HuH-7.5 (cell line): ENCODE measurements at places on chromosomes 12 and 14.

- no peak for DNase-seq
These were observed 335.8 kb upstream of the E2F7 start for GRCh38 chr12:77401064-77401769.

GRCh38 chr12:32920506-32921085 is 24.0 kb upstream of the PKP2 start:
- no peak for DNase-seq

- no peak for DNase-seq
These were observed 54.9 kb upstream of the GNG2 start for GRCh38 chr14:51805541-51805940.

- no peak for DNase-seq
These were observed 5.6 kb downstream of the CNIH1 start for GRCh38 chr14:54435500-54435981.

DNA sequence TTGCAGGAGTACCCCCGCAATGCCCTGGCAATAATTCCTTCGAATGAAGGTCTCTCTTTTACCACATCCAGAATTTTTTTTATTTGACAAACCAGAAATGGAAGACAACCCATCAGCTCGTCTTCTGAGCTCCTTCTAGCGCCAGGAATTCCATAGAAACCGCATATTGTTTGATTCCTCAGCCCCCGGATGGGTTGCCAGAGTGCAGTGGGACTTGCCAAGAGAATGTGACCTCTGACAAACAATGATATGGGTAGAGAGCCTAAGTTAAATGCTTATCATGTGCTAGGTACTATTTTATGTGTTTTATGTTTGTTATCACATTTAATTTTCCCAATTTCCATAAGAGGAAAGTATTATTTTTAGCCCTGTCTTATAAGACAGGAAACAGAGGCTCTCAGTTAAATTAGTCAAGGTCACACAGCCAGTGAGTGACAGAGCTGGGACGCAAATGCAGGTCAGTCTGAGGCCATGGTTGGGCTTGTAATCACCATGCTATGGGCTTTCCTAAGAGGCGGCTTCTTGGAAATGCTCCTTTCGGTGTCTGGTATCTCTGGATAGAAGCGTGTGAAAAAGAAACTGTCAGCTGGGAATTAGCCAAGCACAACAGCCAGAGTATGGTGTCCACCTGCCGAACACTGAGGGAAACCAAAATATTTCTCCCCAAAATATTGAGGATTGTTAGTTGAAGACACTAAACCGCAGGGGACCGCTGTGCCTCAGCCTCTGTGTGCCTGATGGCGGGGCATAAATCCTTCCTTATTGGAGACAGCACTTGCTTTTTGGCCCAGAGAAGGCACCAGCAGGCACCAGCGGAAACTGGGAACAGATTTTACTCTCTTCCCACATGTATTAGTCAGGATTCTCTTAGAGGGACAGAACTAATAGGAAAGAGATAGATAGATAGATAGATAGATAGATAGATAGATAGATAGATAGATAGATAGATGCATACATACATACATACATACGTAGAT is 29.4 kb upstream of the ETFBKMT start:
- DNase-seq, result no peak

- DNase-seq, result no peak
These were observed 99.8 kb upstream of the WSCD2 start for GRCh38 chr12:108029051-108029835.

DNA sequence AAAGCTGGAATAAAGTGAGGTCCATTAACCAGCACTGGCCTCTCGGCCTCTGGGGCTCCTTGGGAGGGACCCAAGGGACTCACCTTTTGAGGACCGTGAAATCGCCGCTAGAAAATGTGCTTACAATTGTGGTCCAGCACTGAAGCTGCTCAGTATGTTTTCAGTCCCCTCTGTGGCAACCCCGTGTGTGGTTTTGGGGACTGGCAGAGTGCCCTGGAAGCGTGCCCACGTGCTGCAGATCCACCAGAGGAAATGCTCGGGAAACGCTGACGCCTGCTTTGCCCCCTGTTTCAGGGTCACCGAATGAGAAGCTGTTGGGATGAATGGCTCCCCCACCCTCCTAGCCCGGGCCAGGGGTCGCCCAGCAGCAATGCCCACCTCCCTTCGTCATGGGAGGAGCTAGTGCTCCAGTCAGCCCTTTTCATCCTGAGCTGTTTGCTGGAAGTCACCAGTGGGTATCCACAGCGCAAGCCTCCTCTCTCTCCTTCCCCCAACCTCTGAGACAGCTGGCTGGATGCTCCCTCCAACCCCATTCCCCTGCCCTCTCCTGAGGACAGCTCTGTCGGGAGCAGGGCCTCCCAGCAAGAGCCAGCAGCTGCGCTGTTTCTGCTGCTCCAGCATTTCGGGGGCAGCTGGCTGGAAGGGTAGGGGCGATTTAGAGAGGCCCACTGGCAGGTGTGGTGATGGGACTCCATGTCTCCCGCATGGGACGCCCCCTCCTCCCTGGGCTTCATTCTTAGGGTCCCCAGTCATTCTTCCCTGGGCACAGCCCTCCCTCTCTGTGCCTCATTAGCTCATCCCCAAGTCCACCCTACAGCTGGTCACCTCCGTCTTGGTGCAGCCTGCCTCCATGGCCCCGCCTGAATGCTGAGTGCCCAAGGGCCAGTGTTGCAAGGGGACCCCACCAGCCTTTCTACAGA is 33.2 kb upstream of the PPP1R13B start:
- peak; percentile 47 for DNase-seq

GRCh38 chr12:24754690-24755638 is 193.9 kb downstream of the BCAT1 start:
- no peak for DNase-seq

DNA sequence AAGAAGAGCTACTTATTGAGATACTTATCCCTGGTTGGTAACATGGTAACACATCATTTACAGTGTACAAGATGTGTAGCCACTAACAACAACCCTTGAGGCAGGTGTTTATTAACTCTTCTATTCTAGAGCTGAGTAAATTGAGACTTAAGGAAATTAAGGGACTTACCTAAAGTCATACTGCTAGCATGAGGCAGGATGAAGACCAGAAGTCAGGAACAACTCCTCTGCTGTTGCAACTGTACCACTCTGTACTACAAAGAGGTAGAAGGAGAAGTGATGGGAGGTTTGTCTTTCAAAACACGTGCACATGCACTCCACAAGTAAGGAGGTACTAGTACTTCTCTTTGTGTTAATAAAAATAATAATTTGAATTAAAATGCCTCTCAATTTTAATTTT is 79.9 kb downstream of the LLPH start:
- no peak for DNase-seq

GRCh38 chr12:23039834-23040233 is 414.9 kb downstream of the ETNK1 start:
- no peak for DNase-seq

GRCh38 chr14:50775357-50775756 is 55.6 kb downstream of the NIN start:
- DNase-seq, result no peak

- DNase-seq, result peak; percentile 36
These were observed at the start of gene ST8SIA1 for GRCh38 chr12:22334410-22335100. TSS of gene ST8SIA1 (minus strand) at chr12:22334707. CDS start at chr12:22334232, 475 bp downstream.

DNA sequence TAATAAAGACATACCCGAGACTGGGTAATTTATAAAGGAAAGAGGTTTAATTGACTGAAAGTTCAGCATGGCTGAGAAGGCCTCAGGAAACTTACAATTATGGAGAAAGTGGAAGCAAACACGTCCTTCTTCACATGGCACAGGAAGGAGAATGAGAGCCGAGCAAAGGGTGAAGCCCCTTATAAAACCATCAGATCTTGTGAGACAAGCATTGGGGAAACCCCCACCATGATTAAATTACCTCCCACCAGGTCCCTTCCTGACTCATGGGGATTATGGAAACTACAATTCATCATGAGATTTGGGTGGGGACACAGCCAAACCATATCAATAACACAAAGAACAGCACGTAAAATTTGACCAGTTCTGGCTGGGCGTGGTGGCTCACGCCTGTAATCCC is 85.6 kb upstream of the ATF7IP start:
- DNase-seq, result no peak

DNA sequence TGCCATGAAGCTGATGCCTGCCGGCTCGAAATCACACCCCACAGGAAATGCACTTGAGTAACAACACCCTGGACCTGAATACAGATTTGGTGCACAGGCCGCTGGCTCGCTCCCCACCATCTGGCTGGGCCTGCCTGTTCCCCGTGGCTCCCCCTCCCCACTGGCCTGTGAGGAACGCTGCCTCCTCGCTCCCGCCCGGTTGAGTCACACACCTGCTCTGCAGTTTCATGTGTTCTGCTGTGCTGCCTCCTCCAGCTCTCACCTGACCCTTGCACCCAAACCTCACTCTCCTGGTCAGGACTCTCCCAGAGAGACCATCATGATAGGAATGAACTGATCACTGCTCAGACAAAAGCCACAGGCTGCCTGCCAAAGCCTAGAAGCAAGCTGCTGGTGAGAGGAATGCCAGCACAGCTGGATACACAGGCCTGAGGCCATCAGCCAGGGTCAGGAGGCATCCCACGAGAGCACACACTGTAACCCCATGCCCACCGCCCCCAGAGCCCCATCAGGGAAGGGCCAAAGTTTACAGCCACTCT is 3.8 kb upstream of the SIVA1 start:
- DNase-seq, result peak; percentile 60

- DNase-seq, result no peak
These were observed 9.2 kb upstream of the PLEKHG3 start for GRCh38 chr14:64695071-64695470.

GRCh38 chr14:104152246-104152575 is 13.8 kb downstream of the KIF26A start:
- no peak for DNase-seq

DNA sequence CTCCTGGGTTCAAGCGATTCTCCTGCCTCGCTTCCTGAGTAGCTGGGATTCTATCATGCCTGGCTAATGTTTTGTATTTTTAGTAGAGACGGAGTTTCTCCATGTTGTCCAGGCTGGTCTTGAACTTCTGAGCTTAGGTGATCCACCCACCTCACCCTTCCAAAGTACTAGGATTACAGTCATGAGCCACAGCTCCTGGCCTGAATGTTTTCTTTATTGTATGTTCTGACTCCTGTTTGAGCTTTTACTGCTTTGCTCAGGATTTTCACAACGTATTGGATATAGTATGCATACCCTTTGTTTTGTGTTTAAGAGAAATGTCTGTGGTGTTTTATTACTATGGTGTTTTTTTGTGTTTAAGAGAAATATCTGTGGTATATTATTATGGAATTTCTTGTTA is 37.2 kb downstream of the ATF7IP start:
- no peak for DNase-seq

GRCh38 chr14:71733210-71733883 is 198.9 kb upstream of the RGS6 start:
- no peak for DNase-seq

- no peak for DNase-seq
These were observed 252.6 kb downstream of the FOXN3 start for GRCh38 chr14:89164168-89165073.

- DNase-seq, result no peak
These were observed 191.4 kb downstream of the FOXN3 start for GRCh38 chr14:89225607-89226006.

DNA sequence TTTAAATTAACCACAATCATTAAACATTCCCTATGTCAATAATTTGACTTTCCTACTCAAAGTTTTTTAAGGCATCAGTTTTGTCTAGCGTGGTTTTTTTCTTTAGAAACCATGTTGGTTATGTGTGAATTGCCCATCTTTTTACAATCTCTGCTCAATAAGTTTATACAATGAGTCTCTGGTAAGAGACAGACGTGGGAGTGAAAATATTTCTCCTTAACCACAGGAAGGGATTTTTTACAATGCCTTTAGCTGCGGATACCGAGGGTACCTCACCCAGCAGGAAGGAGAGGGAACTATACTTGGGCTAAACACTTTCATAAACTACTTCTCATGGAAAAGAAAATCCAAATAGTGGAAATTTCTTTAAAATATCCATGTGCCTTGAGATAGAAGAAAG is 191.4 kb upstream of the BCL2L14 start:
- no peak for DNase-seq

DNA sequence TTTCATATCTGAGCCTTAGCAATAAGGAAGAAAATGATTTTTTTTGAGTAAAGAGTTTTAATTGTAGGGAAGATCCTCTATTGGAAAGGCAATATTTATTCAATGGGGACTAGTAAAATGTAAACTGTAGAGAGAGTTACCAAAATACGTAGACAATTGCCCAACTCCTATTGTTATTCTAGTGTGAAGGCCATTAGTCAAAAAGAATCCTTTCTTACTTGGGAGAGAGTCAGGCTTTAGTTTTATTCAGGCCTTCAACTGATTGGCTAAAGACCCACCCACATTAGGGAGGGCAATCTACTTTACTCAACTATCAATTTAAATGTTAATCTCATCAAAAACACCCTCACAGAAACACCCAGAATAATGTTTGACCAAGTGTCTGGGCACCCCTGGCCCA is 485.8 kb upstream of the ATXN7L3B start:
- no peak for DNase-seq

- no peak for DNase-seq
These were observed 72.8 kb downstream of the RFX4 start for GRCh38 chr12:106655577-106655976.

GRCh38 chr12:44565163-44565562 is 311.0 kb downstream of the NELL2 start:
- DNase-seq, result no peak

DNA sequence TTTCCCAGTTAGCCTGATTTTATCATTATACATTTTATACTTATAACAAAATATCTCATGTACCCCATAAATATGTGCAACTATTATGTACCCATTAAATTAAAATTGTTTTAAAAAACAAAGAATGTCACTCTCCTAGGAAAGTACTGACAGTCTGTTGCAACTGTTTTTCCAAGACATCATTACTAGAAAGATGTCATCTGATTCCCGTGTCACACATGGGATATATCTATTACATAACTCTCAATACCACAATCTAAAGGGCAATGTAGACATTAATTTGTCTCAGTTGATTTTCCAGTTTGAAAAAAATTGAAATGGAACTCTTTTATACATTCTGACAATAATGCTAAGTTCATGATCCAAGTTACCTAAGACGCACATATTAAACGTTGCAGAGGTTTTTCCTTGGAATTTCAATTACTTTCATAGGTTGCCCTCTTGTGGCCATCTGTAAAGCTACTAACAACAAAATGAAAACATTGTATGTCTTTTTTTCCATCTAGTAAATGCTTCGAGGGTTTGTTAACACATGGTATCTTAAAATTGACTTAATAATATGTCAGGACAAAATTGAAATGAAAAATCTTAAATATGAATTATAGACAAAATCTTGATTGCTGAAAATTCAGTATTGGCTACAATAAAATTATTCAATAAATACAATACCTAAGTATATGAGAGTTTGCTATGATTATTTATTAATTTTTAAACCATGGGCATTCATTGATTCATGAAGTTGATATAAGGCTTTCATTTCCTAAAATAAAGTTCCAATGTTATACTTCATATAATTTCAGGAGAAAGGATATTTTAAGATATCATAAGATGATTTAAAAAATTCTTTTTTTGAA is 131.6 kb downstream of the PPFIA2 start:
- DNase-seq, result peak; percentile 22

DNA sequence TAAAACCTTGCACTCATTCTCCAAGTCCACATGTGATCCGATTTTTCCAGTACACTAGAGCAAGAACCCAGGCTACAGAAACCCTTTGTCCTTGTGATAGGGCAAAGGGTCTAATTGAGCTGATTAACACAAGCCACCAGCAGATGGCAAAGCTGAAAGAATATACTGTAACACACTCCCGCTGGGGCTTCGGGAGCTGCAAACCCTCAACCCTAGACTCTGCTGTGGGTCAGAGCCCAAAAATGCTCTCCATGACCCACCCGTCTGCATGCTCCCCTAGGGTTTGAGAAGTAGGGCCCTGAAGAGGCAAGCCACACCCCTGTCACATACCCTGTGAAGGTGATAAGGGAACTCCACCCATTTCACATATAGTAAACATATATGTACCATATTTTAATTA is 33.6 kb upstream of the PCNX1 start:
- DNase-seq, result no peak

GRCh38 chr12:98741556-98742265 is 96.6 kb downstream of the APAF1 start:
- no peak for DNase-seq
